ENCODE measurements at places on chromosomes 4 and X. TPM values are rescaled to one million over a fixed set of nuclear protein-coding genes. Genes with fewer than 3 reads are reported as not detected.

Gene TMEM175
- total RNA-seq = 31.4 TPM

- DNase-seq = no peak
- H3K27ac ChIP-seq = no peak overlapping the region
- peaks cover 8% of the 10 kb centered on the region for H3K4me1 ChIP-seq
- no peaks in the 10 kb centered on the region for H3K27me3 ChIP-seq
Observed at GRCh38 chr4:142550965-142551364, 295.1 kb downstream of the INPP4B start.

Gene ADGRL3
- total RNA-seq = 44.8 TPM

Gene CT47C1
- not detected for total RNA-seq

GRCh38 chrX:67613366-67613765 is 69.5 kb downstream of the AR start:
- H3K4me3 ChIP-seq = no peak overlapping the region
- no peaks in the 10 kb centered on the region for H3K27me3 ChIP-seq
- no peaks in the 10 kb centered on the region for H3K4me1 ChIP-seq
- no peaks in the 10 kb centered on the region for H3K36me3 ChIP-seq
- no peak overlapping the region for H3K27ac ChIP-seq

- peaks cover 5% of the 10 kb centered on the region for H3K36me3 ChIP-seq
- H3K27ac ChIP-seq = no peak overlapping the region
- H3K4me1 ChIP-seq = no peaks in the 10 kb centered on the region
- no peak for DNase-seq
- H3K4me3 ChIP-seq = no peak overlapping the region
- H3K27me3 ChIP-seq = no peaks in the 10 kb centered on the region
Observed at GRCh38 chrX:131792356-131792749, 230.7 kb upstream of the STK26 start.

All from endothelial cell (in vitro differentiated cells).